Right forelimb (tissue), 1 donor: ENCODE measurements at places on chromosomes 7 and 10.

GRCh38 chr7:28954946-28955345 is 3.2 kb downstream of the TRIL start:
- no peak for DNase-seq

DNA sequence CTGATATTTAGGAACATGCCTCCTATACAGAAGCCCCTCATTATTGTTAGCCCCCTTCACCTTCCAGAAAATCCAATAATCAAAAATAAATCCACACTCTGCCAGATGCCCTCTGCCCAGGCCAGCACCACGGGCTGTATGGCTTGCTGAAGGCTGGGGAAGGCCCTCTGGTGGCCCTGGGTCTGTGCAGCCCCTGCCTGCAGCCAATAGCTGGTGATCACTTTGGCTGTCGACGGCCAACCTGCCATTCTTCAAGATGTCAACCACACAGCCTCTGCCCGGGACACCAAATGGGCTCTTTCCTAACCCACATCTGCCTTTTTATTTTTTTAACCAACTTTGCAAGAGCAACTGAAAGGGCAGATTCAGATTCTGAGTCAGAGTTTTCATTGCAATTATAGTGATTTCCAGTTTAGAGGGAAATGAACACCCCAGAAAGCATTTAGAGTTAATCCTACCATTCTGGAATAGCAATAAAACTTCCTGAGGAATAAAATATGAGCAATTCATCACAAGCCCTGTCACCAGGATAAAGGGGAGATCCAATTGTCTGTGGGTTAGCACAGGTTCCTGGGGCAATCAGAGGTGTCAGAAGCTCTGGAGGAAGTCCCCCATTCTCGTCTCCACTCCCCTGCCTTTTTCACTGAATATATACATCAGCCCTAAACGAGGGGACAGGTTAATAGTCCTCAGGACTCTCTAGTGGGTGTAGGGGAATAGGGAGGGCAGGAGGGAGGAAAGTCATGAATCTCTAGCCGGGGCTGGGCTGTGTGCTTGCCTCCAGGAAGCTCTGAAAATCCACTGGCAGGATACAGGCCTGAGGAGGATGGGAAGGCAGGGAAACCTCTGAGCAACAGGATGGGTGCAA is 211.3 kb downstream of the GRID1 start:
- no peak for DNase-seq

DNA sequence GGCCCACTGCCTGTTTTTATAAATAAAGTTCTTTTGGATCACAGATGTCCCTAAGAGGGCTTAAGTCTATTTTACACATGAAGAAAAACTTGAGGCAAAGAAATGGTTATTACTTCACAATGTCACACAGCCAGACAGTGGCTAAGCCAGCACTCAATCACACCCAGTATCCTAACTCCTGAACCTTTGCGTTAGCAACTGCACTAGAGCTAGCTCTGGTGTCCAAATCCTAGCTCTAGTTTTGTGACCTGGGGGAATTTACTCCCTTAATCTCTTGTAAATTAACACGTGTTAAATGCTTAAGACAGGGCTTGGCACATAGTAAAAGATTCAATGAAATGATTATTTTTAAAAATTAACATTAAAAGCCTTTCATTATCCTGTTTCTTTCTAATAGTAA is 49.0 kb upstream of the TPK1 start:
- DNase-seq = no peak

DNA sequence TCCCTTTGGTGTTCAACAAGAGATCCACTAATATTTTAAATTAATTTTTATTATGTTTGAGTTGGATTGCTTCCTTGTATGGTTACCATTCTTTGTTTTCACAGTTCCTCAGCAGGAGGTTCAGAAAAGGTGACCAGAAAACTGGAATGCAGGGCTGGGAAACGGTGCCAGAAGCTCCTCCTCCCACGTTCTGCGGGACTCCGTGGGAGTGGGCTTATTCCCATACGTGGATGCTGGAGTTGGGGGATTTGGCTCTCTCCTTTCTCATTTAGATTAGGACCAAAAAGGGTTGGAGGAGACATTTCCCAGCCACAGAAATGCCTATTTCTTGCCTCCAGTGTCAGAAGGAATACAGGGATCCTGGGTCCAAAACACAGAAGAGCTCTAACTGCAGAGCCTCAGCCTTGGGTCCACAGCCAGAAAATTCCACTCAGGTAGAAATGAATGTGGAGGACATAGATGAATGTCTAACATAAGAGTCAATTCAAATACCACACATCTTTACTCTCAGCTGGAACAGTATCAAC is 56.0 kb downstream of the SORBS1 start:
- no peak for DNase-seq

DNA sequence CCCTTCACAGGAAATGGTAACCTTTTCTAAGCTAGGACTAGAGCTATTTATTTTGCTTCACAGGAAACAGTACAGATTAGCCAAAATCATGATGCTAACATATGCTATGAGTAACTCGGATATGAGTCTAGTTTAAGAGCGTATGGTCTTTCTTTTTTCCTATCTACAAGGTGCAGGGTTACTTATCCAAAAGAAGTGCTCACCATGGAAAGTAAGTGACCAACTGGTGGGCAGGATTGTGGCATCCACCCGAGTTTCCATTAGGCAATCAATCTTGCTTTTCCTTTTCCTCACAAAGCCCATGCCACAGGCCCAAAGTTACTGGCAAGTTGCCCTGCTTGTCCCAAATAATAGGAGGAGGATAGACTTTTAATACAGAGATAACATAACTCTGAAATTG is 765.1 kb upstream of the POM121L12 start:
- no peak for DNase-seq

- no peak for DNase-seq
Measured at GRCh38 chr7:28272461-28272877, 91.9 kb upstream of the JAZF1 start.

GRCh38 chr7:7595451-7595850 is 28.8 kb downstream of the MIOS start:
- no peak for DNase-seq

DNA sequence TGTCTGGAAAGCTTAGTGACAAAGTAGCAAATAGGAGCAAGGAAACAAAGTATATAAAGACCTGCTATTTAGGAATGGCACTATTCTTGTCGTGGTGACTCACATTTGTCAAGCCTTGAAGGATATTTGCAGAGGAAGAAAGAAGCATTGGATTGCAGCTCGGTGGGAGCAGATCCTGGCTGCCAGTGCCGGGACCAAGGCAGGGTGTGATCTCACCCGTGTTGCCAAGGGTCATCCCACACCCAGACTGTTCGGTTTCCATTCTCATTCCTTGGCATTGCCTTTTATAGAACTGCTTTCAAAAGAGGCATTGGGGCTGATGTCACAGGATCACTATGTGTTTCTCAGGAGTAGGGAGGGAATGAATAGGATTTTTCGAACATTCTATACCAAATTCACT is 176.2 kb downstream of the GALNT17 start:
- DNase-seq = peak; percentile 53

- peak; percentile 7 for DNase-seq
Measured at GRCh38 chr7:139635526-139636302, 112.2 kb downstream of the CLEC2L start.

DNA sequence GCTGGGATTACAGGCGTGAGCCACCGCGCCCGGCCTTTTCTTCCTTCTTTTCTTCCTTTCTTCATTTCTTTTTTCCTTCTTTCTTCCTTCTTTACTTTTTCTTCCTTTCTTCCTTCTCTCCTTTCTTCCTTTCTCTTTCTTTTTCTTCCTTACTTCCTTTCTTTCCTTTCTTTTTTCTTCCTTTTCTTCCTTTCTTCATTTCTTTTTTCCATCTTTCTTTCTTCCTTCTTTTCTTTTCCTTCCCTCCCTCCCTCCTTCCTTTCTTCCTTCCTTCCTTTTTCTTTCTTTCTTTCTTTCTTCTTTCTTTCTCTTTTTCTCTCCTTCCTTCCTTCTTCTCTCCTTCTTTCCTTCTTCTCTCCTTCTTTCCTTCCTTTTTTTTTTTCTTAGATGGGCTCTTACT is 47.0 kb upstream of the CUX1 start:
- no peak for DNase-seq

DNA sequence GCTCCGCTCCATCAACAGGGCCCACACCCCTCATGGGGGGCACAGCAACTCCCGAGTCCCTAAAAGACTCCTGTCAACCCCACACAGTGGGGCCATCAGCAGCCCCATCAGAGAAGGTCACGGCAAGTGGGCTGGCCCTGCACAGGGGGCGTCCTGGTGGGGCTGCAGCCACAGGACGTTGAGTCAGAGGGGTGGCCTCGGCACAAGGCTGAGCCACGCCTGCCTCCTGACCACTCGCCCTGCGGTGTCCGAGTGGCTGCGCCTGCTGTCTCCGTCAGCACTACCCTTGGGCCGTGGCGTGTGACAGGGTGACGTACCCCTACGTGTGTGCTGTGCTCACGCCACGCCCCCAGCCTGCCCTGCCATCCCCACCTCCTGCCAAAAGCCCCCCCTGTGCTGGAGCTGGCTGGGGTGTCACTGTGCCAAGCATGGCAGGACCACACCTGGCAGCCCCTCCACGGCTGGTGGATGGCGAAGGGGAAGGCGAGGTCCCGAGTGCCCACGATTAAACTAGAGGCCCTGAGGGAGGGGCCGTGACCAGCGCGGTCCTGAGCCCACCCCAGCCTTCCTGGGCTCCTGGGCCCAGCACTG is 26.0 kb upstream of the NKX6-2 start:
- DNase-seq = peak; percentile 30

- no peak for DNase-seq
Measured at GRCh38 chr7:67525588-67525987, 529.0 kb downstream of the TYW1 start.

DNA sequence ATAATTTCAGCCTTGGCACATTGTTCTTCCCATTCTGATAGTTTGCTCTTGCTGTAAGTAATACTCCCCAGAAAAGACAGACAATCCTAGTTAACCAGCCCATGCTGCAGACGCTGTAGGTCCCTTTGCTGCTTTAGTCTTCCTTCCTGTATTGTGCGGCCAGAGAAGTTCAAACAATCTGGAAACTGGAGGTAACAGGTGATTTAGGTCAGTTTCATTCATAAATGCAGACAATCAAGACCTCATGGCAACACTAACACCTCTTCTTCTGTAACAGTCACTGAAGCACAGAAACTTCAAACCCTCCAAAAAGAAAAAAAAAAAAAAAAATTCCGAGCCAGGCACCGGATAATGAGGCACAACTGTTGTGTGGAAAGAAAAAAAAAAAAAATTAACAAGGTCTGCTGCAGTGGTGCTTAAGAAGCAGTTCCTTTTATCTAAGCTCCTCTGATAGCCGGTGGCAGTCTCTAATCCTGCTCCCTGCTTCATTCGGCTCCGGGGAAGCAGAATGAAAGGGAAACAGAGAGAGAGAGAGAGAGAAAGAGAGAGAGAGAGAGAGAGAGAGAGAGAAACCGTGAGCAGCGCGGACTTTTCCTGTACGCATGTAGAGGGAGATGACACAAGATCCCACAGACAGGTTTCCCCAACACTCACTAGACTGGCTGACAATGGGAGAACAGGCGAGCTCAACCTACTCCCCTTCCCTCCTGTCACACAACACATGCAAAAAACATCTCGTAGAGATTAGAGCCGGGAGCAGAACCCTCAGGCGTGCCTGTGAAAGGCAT is at the start of gene SEMA3A:
Gene SEMA3A, minus strand, starts transcription at position 306 of the 788 bp plus-strand sequence. Its CDS starts 203 bp downstream, at position 103.
- DNase-seq = peak; percentile 80

DNA sequence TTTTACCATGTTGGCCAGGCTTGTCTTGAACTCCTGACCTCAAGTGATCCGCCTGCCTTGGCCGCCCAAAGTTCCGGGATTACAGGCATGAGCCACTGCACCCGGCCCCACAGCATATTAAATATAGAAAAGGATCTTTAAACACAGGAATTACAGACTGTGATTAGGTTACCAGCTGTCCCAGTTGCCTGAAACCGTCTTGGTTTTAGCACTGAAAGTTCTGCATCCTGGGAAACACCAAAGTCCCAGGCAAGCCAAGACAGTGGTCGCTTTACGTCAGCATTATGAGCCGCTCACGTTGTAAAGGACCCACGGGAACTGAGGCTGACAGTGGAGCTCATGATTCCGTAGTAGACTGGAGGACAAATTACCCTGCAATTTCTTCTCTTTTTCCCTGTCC is 69.0 kb upstream of the FAM180A start:
- no peak for DNase-seq

DNA sequence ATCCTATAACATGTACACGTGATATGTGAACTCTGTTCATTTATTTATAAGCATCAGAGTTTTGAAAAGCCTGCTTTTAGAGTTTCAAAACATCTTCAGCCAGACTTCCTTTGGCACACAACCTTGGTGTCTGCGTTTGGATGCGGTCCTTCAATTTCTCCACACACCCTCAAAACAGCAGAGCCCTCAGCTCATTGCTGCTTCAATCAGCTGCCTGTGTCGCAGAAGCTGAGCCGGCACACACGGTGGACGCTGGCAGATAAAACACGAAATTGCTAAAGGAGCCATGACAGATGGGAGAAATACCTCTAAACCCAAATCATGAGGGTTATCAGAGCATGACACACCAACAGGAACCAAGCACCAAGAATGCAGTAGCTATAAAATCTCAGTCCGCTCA is 396.4 kb upstream of the AKR1E2 start:
- DNase-seq = no peak

DNA sequence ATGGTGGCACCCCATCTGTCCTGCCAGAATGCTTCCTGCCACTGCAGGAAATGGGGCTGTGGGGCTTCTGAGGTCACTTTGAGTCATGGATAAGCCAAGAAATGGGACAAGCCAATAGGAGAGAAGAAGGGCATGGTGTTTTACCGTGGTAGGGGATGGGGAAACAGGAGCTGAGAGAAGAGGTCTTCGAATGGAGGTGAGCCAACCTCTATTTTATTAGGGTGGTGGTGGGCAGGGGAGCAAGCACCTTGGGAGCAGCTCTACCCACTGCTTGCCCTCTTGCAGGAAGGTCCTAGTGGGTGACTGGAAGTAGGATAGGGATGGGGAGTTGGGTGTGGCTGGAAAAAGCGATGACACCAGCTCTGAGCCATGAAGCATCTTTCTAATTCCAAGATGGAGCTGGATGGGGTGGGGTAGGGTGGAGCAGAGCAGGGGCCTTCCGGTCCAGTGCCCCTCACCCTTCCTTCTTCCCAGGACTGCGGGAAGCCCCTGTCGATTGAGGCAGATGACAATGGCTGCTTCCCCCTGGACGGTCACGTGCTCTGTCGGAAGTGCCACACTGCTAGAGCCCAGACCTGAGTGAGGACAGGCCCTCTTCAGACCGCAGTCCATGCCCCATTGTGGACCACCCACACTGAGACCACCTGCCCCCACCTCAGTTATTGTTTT is 9.1 kb downstream of the ZYX start:
- peak; percentile 41 for DNase-seq

- no peak for DNase-seq
Measured at GRCh38 chr7:30226614-30227268, 57.7 kb upstream of the ZNRF2 start.
